ENCODE measurements at places on chromosomes 16 and 17. TPM values are rescaled to one million over a fixed set of nuclear protein-coding genes. Genes with fewer than 3 reads are reported as not detected.

- DNase-seq: no peak
These were observed 32.2 kb downstream of the RNF157 start for GRCh38 chr17:76208120-76208519.

GRCh38 chr16:50024207-50024606 lies 818 bp upstream of the CNEP1R1 start:
- DNase-seq: no peak

DNA sequence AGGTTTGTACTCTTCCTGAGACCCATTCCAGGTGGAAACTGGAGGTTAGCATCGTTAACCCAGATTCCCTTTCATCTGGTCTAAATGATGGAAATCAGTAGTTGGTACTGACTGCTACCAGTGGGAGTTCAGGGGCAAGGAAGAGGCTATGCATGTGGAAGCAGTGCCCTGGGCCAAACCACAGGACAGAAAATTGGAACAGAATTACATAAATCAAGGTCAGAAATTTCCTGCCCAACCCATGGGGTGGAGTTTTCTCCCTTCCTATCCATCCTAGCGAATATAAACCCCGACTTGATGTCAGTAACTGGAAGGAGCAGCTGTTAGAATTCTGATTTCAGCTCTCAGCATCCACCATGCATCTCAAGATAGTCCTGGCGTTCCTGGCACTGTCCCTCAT lies at the start of gene AOC2:
Gene AOC2 (plus strand): TSS at position 310 of the 400 bp plus-strand sequence. CDS start 47 bp downstream, at position 357.
- no peak for DNase-seq

DNA sequence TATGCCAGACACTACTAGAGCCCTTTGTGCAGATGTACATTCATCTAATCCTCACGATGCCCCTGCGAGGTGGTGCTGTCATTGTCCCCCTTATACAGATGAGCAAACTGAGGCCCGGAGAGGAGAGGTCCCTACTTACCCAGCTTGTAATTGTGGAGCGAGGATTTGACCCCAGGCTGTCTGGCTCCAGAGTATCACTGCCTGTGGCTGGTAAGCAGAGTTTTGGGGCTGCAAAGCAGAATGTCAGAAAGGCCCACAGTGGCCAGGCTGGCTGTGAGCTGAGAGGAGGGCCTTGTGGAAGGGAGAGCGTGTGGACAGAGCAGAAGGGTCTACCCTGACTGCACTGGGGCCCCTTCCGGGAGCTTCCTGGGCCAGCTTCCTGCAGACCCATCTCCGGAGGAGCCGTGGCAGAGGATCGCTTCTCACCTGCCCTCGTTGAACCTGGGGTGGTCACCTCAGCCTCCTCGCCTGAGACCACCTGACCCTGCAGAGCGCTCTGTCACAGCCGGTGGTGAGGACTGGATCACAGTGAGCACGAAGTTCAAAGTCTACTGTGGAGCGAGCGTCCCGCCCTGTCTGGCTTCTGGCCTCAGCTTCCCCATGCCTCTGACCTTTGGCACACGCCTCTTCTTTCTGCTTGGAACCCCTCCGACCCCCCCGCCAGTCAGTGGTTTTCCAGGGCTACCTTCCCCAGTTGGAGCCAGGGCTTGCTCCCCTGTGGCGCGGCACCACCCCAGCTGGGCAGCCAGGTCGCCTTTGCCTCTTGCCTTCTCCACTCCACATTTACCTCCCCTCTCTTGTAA lies 12.1 kb downstream of the CMIP start:
- DNase-seq: no peak

GRCh38 chr17:43342589-43342890 lies 56.3 kb upstream of the ARL4D start:
- DNase-seq: no peak

GRCh38 chr17:3546997-3547396 lies 10.6 kb downstream of the TRPV3 start:
- no peak for DNase-seq

DNA sequence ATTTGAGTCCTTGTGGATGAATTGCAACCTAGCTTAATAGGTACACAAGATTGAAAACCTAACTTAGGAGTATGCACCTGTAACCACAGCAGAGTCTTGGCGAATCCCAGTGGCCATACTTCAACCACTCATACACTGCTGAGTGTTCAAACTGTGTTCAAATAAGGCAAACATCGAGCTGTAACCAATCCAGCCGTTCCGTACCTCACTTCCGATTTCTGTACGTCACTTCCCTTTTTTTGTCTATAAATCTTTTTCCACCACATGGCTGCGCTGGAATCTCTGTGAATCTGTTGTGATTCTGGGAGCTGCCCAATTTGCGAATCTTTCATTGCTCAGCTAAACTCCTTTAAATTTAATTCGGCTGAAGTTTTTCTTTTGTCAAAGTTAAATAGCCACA lies 190.6 kb downstream of the MAF start:
- DNase-seq: no peak

GRCh38 chr16:20598832-20599469 lies 22.8 kb upstream of the ACSM2B start:
- no peak for DNase-seq

- no peak for DNase-seq
These were observed 4.0 kb downstream of the SUPT6H start for GRCh38 chr17:28665994-28666393.

The SLC25A39 gene
- total RNA-seq: 51.3 TPM

The SEPTIN12 gene
- not detected for total RNA-seq

DNA sequence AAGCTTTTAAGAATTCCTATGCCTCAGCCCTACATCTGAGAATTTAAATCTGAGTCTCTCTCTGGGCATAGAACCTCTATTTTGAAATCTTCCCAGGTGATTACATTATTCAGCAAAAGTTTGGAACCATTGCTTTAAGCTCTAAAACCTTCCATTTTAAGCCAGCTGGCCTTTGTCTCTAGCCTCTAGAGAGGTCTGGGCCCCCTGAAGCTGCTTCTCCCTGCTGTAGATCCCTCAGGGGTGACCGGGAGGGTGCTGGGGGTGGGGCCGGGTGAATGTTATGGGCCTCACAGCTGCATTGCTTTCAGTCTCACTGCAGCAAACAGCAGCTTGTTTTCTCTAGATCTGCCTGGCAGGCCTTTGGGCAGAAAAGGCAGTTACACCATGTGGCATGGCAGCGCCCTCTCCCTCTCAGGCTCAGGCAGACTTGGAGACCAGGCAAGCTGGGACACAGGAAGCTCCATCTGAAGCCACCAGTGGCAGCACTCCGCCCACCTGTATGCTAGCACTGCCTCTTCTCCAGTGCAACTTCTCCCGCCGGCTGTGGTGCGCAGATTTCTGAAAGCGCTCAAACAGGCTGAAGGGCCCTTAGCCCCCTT lies 66.3 kb downstream of the MPRIP start:
- DNase-seq: no peak

DNA sequence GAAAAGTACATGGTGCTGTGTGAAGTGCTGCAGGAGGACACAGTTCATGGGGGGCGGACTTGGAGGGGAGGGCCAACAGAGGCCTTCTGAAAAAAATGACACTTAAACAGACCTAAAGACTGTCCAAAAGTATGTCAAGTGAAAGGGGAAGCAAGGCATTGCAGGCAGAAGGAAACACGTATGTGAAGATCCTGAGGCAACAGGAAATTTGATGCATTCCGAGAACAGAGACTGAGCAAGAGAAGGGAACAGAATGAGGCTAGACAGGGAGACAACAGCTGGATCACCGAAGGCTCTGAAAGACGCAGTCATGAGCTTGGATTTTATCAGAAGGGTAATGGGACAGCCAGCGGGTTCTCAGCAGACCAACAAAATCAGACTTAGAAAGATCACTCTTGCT lies 1.1 kb downstream of the IFT20 start:
- DNase-seq: no peak

The HBZ gene
- total RNA-seq: not detected

The SBK1 gene
- 0.22 TPM for total RNA-seq

GRCh38 chr17:21085707-21086106 lies 41.1 kb upstream of the DHRS7B start:
- no peak for DNase-seq

GRCh38 chr17:81221371-81221841 lies 1.4 kb downstream of the CEP131 start:
- DNase-seq: no peak

The POLR3K gene
- 8.6 TPM for total RNA-seq

DNA sequence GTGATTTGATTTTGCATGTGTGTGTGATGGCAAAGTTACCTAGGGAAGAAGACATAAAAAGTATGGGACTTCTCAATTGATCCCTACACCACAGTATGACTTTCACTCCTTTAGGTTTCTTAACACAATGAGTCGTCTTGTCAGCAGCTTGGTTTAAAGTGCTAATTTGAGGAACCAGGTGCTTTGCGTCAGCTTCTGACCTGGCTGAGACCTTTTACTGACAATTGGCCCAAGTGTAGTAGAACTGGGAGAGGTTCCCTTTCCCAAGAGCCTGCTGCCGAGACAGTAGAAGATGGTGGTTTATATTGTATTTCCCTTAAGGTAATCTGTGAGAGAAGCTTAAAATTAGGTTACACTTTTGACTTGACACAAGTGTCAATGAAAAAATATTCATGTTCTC lies 54.9 kb downstream of the LDHD start:
- no peak for DNase-seq

GRCh38 chr17:30558686-30559545 lies 81.7 kb downstream of the GOSR1 start:
- no peak for DNase-seq

DNA sequence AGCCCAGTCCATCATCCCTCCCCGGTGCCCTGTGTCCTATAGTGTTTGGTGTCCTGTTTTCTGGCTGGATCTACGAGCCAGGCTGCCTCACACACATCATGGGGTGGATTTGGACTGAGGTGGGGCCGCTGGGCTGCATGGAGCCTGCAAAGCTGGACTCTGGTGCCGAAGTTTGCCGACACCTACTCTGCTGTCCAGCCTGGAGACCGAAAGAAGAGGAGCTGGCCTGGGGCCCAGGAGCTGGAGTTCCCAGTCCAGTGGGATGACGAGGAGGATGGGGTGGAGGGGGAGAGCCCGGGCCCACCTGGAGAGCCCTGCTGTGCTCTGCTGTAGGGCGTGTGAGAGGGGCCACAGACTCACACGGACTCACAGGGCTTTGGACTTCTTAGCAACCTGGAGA lies 40.3 kb upstream of the ENPP7 start:
- DNase-seq: no peak

GRCh38 chr17:7191571-7192270 lies 12.6 kb upstream of the ASGR1 start:
- DNase-seq: no peak

DNA sequence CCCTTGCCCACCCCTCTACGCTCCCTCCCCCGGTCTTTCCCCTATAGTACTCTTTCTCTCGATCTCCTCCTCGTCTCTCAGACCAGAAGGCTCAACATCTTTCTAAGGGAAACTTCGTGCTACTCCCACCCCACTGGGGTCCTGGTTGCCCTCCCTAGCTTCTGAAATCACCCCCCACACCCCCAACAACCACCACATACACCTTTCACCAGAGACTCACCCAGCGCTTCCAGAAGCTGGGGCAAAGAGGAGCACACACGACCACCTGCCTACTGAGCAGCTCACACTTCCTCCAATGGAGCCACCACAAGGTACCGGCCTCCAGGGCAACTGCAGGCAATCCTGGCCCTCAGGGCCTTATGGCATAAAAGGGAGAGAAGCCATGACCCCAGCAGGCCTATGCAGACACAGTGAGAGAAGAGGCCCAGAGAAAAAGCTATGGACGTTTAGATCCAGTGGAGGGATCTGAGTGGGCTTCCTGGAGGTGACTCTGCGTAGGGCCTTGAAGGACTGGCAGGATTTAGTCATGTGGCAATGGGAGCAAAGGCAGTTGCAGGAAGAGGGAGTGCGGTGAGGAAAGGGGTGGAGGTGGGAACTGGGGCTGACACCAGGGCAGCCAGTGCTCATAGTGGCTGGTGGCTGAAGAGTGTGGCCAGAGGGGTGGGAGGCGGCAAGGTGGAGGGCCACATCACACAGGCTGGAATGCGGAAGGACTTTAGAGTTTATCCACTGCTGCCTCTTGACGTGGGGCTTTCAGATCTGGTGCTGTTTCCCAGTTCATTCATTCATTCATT lies 12.1 kb upstream of the TMEM92 start:
- no peak for DNase-seq

The ASIC2 gene
- 0.39 TPM for total RNA-seq

GRCh38 chr16:31386157-31386984 lies 6.8 kb upstream of the ITGAD start:
- no peak for DNase-seq

The TPSD1 gene
- 6.3 TPM for total RNA-seq

DNA sequence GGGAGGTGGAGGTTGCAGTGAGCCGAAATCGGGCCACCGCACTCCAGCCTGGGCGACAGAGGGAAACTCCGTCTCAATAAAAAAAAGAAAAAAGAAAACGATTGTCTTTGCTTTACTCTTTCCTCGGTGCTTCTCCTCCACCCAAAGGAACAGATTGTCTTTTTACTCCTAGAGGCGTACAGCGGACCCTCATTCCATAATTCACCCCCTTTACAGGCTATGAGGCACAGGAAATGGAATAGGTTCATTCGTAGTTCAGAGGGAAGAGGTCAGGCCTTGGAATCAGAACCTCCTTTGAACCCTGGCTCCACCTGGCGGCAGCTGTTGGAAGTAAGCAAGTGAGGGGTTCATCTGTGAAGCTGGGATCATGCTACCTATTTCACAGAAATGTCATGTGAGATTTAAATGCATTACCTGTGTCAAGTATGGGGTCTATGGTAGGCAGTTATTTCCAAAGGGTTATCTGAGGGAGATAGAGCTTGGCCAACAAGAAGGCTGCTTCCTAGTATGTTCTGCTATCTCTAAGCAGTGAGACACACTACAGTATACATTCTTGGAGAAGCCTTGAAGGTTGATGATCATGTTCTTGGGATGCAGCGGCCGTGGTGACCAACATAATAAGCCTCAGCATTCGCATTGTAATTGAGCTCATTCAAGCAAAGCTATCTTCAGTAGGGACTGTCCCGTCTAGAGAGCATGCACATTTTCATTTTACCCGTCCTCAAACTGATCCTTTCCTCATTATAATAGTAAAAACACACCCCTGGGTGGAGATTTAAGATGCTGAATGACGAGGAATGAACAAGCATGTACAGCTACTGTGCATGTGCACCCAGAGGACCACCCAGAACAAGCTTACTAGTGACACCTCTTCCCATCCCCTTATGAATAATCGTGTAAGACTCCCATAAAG lies 18.7 kb upstream of the ZNF689 start:
- peak; percentile 97 for DNase-seq

- DNase-seq: no peak
These were observed 7.5 kb downstream of the SRSF1 start for GRCh38 chr17:57999496-58000017.

The NR1D1 gene
- total RNA-seq: 18.6 TPM

GRCh38 chr17:44223541-44224071 lies 4.1 kb upstream of the UBTF start:
- no peak for DNase-seq

The CCDC92B gene
- total RNA-seq: not detected

DNA sequence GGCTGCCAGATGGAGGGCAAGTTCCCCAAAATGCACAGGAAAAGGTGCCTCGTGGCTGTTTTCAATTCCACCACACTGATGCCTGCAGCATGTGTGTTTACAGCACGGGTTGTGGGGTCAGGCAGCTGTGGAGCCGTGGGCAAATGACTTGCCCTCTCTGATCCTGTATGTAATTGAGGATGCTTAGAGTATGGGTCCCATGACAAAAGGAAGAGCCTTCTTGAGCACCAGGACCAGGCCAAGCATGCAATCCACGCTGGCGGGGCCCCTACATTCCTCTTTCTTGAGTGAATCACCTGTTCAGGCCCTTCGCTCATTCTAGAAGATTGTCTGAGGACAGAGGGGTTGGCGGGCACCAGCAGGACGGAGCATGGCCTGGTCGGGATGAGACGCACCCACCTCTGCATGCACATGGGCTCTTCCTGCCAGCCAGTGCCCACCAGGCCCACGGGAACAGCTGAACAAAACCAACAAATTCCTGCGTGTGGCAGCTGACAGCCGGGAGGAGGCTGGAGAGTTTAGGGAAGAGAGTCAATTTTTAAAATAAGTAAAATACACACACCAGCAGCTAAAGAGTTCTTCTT lies 1.4 kb upstream of the CTRB2 start:
- no peak for DNase-seq

GRCh38 chr17:44595216-44595775 lies 38.0 kb downstream of the FZD2 start:
- DNase-seq: no peak

All from tibial nerve (tissue), 4 donors.